Inflammatory macrophage treated with lipopolysaccharide for 1 hour (primary cell): ENCODE measurements at places on chromosomes 6 and 20.

- DNase-seq: no peak
Measured at GRCh38 chr20:62002882-62003480, 62.7 kb downstream of the TAF4 start.

DNA sequence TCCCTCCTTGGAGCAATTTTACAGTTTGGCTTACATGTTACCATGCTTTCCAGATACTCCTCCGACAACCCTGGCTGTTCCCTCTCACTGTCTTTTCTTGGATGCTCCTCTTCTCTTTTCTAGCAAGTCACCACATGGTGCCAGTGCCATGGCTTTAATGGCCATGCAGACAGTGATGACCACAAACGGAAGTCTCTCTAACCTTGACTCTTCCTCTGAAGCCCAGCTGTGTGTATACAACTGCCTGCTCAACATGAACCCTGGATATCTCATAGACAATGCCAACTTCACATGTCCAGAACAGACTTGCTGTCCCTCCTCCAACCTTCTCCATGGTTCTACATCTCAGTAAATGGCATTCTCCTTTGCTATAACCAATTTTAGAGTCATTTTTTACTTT is 49.8 kb upstream of the NEDD9 start:
- no peak for DNase-seq

GRCh38 chr6:166435574-166435973 is 52.8 kb upstream of the MPC1 start:
- DNase-seq: peak; percentile 42

GRCh38 chr6:131651782-131652181 is 14.7 kb downstream of the ENPP3 start:
- DNase-seq: no peak

- no peak for DNase-seq
Measured at GRCh38 chr6:22880686-22881433, 311.5 kb downstream of the HDGFL1 start.

DNA sequence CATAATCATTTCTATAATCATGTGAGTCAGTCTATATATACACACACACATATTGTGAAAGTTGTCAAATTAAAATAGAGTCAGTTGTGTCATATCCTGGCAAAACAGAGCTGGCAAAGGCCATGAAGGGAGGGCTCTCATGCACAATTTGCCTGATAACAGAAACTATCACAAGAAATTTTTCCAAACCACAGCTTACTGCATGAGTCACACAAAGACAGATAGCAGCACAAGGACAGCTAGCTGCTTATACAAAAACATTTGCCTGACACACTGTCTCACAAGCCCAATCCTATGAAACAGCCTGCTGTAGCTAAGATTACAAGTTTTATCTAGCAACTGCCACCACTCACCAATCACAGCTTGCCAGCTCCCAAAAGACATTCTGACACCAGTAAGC is 848.5 kb upstream of the MAN1A1 start:
- no peak for DNase-seq

DNA sequence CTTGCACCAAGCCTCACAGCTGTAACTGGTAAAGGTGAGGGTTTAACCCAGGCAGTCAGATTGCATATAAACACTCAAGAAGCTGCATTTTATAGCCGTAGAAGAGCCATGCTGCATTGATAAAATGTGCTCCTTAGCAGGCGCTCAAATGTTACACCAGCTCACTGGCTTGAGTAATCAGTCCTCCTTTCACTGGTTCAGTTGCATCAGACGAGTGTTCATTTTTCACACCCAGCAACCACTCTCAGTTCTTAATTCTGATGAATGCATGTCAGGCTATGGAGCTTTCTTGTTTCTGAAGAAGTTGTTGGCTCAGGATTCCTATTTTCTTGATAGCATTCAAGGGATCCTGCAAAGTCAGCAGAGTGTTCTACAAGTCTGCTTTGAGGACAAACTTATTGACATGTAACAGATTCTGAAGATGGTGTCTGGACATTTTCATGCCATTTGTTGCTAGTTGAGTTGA is 198.3 kb downstream of the PLCB1 start:
- DNase-seq: peak; percentile 53

DNA sequence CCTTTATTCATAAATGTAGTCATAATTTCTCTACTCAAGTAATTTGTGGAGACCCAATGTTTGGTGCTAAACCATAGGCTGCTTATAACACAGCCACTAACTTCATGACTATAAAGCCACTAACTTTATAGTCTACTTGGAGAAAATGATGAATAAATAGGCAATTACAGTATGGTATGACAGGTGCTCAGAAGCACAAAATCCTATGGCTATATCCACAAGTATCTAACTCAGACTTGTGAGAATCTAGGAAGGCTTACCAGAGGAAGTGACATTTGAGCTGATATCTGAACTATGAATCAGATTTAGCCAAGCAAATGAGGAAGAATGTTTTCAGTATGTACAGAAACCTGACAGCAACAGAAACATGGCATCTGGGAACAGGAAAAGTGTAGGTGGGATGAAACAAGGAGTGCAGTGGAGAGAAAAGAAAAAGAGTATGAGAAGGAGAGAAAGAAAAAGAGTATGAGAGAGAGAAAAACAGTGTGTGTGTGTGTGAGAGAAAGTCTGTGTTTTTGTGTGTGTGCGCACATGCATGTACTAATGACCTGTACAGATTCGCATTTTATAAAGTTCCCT is 59.9 kb downstream of the REV3L start:
- DNase-seq: peak; percentile 53

GRCh38 chr6:132131758-132132157 is 180.6 kb upstream of the CCN2 start:
- peak; percentile 16 for DNase-seq

DNA sequence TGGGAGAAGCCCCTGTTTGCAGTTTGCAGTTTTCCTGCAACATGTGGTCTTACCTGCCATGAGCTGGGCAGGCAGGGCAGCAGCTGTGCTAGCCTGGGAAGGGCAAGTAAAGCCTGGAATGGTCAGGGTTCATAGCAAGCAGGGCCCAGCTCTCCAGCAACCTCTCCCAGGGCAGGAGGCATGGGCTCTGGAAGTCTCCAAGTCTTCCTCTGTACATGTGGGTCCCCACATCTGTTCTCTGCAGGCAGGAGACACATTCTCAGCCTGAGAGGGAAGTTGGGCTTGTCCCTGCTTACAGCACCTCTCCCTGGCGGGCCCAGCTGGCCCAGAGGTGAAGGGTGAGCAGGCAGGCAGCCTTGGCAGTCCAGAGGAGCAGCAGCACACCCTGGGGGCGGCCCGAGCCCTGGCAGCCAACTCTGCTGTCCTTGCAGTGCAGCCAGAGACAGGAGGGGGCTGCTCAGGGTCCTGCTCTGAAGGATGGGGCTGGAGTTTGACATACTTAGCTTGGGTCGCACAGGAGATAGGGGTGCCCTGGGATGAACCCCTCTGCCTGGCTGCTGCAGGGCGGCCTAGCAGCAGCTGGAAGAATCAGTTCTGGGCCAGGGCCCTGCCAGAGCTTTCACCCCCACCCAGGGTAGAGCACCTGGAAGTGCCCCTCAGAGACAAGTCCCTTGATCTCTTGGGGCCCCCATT is 176.0 kb downstream of the MRPL14 start:
- DNase-seq: peak; percentile 55

DNA sequence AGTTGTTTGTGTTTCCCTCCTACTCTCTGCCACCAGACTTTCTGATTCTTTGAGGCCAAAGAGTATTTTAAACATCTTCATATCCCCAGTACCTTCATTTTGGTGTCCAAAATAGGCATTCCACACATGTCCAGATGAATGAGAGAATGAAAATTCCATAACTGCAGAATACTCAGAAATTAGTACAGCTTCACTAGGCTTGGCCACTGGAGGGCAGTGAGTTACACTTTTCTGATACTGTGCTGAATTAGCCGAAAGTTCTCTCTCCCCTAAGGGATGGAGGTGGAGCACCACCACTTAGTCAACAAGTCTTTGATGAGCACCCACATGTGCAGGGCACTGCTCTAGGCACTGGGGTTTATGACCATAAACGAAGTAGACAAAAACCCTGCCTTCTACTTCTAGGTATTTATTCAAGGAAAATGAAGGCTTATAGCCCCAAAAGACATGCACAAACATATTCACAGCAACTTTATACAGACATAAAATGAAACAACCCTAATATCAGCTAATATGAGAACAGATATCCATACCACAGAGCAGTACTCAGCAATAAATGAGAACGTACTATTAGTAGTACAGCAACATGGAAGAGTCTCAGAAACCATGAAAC is 46.1 kb upstream of the TMEM217 start:
- no peak for DNase-seq

DNA sequence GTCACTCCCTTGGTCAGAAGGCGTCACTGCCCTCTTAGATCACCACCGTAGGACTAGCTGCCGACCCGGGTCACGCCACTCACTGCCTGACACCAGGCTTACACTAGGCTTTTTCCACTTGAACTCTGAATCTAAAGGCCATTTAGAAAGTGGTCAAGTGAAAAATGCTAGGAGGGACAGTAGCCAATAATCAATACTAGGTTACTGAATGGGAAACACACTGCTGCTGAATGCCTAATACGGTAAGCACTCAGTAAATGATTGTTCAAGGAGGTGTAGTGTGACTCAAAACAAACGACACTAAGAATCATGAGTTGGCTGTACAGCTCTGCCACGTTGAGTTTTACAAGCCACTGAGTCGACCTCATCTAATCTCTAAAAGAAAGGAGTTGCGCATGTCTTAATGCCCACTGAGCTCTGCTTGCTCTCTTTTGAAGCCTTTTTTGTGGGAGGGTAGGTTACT is 760 bp upstream of the IBTK start:
- DNase-seq: peak; percentile 33

GRCh38 chr6:3294921-3295871 is 36.4 kb downstream of the PSMG4 start:
- no peak for DNase-seq

DNA sequence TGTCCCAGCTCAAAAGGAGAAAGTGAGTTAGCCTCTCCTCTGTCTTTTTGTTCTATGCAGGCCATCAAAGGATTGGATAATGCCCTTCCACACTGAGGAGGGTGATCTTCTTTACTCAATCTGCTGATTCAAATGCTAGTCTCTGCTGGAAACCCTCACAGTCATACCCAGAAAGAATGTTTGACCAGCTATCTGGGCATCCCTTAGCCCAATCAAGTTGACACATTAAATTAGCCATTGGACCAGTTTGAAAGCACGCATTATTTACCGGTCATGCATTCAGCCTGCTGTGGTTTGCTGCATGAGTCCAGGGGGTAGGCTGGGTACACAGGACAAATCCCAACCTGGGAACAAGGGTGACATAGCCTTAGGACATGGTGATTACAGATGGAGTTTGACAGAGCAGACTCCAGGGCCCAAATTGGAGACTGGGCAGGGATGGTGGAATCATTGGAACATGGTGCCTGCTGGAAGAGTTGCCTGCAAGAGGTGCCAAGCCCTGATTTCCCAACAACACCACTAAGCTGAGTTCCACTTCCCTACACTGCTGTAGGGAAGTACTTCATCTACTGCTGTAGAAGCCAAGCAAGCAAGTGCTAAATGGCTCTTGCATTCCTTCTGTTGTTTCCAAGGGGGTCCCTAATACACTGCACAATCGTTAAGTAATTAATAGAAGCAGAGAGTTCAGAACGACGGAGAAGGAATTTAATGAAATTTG is 87.7 kb downstream of the RNF182 start:
- DNase-seq: peak; percentile 47

DNA sequence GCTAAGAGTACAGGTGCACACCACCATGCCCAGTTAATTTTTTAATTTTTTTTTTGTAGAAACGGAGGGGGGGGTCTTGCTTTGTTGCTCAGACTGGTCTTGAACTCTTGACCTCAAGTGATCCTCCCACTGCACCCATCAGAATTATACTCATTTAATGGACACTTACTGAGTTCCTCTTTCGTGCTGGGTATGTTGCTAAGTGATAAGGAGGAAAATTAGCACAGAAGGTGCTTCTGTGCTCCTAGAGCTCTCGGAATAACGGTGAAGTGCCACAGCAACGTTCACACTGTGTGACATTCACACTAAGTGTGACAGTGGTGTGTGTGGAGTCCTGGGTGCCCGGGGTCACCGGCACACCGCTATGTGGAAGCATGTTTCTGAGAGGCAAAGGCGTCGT is 32.1 kb upstream of the BMP6 start:
- DNase-seq: no peak
